ENCODE measurements at places on chromosomes 1 and 21.

- DNase-seq, result no peak
These were observed 58.2 kb upstream of the TMPRSS15 start for GRCh38 chr21:18461743-18462142.

DNA sequence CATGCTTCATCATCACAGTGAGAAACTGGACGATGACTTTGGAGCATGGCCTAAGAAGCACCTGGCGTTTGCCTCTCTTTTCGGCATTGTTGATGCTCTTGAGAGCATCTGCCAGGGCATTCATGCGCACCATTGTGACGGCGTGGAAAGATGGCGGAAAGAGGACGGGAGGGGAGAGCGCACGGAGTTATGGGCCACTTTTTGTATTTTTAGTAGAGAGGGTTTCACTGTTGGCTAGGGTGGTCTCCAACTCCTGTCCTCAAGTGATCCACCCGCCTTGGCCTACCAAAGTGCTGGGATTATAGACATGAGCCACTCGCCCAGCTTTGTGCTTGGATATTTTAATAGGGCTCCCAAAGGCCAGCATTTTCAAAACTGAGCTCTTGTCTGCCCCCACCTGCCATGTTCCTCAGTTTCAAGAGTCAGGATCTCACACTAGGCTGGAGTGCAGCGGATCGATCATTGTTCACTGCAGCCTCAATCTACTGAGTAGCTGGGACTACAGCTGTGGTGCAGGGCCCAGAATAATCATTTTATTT is 5.3 kb downstream of the RPS8 start:
- no peak for DNase-seq

DNA sequence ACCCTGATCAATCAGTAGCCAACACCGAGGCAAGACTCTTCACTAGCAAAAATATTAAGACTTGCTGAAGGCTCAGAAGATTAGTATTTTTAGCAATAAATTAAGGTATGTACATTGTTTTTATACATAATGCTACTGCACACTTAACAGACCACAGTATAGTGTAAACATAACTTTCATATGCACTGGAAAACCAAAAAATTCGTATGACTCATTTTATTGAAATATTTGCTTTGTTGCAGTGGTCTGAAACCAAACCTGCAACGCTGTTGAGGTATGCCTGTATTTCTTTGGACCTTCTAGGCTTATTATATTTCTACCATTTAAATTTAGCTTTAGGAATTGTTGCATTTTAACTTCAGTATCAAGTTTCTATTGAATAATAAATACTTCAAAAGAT is 65.8 kb upstream of the BCL9 start:
- no peak for DNase-seq

DNA sequence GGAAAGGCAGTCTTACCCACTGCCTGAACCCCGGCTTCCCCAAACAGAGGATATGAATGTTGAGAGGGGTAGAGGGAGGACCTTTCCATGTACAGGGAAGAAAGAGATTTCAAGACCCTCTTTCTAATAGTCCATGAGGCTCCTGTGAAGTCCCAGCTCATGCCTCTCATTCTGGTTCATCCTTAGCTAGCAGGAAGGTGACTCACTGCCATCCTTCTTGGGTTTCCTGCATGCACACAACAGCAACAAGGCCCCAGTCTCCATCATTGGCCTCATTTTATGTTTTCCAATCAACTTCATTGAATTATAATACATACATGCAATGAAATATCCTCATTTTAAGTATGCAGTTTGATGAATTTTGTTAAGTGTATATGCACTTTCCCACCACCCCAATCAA is 46.2 kb downstream of the SYT2 start:
- no peak for DNase-seq

- DNase-seq, result no peak
These were observed 58.1 kb downstream of the NEK7 start for GRCh38 chr1:198214924-198215323.

- DNase-seq, result no peak
These were observed 995 bp upstream of the KIF26B start for GRCh38 chr1:245153552-245154428.

DNA sequence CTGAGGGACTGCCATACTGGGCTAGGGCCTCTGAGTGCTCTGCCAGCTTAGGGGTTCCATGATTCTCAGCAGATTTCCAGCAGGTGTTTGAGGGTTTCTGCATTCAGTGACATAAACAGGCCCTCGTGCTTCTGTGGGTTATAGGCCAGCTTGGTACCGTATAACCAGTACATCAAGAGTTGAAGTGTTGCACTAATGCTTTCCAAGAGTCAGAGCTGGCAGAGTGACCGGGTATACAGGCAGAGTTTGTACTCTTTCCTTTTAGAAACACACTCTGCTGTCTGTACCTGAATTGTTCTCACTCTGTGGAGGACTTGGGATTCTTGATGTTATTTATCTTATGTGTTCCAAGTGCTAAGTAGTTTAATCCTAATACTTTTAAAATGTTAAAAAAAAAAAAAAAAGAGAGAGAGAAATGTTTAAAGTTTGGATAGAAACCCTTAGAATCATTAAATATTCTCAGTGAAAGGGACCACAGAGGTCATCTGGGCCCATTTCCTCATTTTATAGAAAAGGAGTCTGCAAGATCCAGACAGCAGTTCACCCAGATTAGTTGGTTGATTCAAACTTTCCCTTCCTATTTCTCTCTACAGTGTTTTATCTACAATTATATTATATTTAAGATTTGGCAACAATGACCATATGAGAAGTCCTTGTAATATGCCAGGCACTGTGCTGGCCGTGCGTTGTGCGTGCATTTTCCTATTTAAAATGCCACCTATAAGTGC is 325.8 kb downstream of the KIF26B start:
- no peak for DNase-seq

DNA sequence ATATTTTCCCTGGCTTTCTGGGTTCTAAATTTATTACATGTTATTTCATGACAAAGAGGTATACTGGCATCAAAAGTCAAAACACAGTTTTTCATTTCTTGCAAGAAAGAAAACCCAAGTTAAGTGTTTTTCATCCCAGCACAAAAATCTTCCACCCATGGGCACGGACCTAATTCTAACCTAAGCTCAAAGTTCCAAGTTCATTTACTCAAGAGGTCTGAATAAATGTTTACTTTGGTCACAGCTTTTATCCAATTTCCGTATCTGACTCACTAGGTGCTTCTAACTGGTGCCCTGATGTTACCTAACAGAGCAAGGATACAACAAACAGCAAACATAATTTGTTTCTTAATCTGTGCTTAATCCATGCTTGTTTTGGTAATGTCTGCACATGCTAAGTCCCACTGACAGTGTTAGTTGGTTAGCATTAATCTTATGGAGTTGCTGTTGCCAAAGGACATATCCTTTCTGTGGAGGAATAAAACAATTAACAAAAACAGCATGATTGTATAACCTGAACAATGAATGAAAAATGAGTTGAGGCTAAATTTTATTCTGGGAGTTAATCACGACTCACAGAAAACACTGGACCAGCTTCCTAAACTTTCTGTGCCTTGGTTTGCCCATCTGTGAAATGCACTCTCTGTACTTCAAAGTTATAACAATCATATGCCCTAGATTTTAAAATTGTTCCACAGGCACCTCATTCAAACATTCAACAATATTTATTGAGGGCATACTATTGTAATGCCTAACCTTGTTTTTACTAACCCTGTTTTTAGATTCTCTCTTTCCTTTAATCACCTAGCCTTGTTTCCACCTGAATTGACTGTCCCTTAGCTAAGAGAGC is 4.2 kb upstream of the CHD1L start:
- no peak for DNase-seq

- DNase-seq, result no peak
These were observed 20.3 kb downstream of the ZMYM4 start for GRCh38 chr1:35288761-35289160.

GRCh38 chr21:43986544-43987451 is 25.3 kb upstream of the TRAPPC10 start:
- no peak for DNase-seq

- DNase-seq, result no peak
These were observed 165.1 kb upstream of the SNX7 start for GRCh38 chr1:98496256-98496995.

- no peak for DNase-seq
These were observed 43.3 kb upstream of the LPAR3 start for GRCh38 chr1:84936116-84936810.

GRCh38 chr1:152623203-152623844 is 421 bp upstream of the LCE3A start:
- no peak for DNase-seq

DNA sequence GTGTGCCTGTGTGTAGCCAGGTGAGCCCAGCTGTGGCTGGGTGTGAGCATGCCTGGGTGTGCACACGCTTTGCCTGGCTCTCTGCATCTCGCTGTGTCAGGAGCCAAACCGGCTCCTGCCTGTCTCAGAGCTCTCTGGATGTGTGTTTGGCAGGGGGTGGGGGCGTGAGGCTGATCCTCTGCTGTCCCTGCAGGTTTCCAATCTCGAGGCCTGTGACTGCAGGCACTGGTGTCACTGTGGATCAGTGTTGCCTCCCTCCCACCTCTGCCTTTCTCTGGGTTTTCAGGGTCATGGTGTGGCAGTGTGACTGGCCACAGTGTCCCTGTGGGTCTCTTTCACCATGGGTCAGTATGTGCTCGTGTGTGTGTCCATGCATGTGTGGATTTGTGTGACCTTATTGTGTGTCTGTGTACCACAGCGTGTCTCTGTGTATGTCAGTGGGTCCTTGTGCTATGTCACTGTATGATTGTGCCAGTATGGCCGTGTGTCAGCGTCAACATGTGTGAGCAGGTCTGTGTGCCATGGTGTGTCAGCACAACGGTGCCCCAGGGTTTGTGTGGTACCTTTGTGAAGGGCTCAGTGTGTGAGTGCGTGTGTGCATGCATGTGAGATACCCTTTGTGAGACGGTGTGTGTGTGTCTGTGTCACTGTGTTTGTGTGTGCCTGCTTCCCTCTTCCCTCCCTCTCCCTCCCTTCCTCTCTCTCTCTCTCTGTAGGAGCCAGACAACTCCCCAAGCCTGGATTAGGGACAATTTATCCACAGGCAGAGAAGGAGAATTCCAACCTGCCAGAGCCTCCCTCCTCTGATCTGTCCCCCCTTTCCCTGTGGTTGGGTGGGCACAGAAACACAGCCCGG is 43.4 kb downstream of the AHDC1 start:
- DNase-seq, result no peak

DNA sequence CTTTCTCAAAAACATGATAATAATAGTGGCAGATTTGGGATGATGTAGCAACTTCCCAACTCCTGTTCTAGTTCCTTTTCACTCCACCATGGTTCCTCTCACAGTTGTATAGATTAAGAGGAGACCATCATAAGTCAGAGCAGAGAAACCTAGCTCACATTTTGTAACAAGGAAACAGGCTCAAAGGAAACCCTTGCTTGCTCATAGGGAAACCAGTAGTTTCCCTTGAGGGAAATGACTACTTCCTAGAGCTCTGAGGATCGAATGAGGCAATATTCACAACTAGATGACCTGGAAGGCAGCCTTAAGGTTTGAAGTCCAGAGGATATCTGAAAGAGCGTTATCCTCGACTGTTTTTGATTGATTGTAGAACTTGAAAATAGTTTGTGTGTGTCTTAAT is 76.1 kb upstream of the C8B start:
- DNase-seq, result no peak

- no peak for DNase-seq
These were observed 13.9 kb downstream of the ADAM30 start for GRCh38 chr1:119882132-119883049.

DNA sequence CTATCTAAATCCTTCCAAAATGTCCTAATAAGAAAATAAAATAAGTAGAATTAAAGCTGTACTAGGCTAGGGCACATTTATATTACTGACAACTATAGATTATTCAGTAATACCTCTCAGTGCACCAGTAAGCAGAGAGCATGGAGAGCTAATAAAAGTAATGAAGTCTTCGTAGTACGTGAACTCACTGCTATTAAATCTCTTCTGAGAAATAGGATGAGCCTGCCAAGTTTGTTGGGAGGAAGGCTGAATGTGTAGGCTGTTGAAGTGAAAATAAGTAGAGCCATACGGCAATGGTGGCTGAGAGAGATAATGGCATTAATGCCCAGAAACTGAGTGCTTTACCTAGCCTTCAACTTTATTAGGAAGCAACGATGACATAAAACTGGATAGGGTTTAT is 73.9 kb upstream of the NR5A2 start:
- no peak for DNase-seq

- no peak for DNase-seq
These were observed 2.6 kb downstream of the FUCA1 start for GRCh38 chr1:23865543-23865930.
